ENCODE measurements at places on chromosomes 3 and 15.

DNA sequence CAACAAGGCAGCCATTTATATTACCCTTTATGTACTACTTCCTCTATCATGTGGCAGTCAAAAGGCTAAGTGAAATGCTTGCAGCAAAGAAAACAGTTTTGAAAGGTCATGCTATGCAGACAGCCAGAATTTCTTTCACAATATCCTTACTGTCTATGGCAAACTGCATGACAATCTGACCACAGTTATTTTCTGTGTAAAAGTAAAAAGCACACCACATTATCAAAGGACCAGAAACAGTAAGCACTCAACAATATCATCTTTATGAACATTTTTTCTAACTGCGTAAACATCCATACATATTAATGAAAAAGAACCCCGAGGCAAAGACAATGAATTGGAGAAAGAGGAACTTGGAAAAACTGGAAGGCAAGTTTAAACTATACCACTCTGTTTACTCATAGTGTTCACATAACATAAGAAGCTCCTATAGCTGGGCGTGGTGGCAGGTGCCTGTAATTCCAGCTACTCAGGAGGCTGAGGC, 47.9 kb downstream of the PIK3CB start:
- DNase-seq, result no peak

- DNase-seq, result no peak
These were observed 268.5 kb downstream of the LRTM1 start for GRCh38 chr3:54659347-54659746.

DNA sequence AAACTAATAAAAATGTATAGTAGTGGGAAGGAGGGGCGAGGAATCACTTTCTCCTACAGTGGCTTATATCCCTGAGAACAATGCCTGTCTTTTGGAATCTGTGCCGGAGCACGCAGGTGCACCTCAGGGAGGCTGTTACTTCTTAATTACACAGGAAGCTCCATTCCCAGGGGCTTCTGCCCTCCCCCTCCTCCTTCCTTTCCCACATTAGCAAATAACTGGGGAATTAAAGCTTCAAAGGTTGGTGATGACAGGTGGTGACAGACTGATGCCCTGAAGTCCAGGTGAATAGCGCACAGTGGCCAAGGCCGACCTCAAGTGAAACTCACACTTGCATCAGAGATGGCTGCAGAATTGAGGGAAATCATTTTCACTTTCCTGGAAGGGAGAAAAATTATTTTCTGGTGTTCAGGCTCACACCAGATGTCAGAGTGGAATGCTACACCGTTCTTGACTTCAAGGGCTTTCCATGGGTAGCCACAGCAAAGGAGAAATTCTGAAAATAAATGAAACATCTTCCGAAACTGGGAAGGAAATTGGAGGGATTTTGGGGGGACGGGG, 3.7 kb downstream of the GRAMD2A start:
- no peak for DNase-seq

DNA sequence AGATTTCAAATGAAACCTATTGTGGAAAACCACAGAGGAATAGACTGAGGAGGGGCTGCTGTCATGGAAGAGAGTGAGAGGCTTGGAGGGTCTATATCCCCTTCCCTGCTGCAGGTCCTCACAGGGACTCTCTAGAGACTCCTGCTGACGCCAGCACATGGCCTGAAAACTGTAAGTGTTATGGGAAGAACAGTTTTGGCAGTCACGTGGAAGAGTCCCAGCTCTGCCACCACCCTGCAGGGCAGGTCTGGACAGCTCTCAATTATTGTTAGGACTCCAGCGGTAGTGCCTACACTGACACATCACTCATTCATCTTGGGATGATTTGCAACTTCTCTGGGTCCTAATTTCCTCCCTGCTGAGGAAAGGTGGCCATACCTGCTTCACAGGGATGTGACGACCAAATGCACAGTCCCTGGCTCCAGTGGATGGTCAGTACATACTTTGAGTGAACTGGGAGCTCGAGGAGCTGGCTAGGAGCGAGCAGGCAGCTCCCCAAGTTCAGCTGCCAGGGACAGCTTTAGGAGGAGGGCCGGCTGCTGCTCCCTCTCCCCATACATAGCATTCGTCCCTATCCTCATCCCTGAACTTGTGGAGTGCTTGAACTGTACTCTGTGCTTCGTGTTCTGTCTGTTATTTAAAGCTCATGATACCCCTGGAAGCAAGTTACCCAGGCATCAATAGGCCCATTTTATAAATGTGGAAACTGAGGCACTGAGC, 49.2 kb downstream of the CTXND1 start:
- DNase-seq, result no peak

- DNase-seq, result peak; percentile 64
These were observed 3.9 kb downstream of the TMIE start for GRCh38 chr3:46705022-46705530.

DNA sequence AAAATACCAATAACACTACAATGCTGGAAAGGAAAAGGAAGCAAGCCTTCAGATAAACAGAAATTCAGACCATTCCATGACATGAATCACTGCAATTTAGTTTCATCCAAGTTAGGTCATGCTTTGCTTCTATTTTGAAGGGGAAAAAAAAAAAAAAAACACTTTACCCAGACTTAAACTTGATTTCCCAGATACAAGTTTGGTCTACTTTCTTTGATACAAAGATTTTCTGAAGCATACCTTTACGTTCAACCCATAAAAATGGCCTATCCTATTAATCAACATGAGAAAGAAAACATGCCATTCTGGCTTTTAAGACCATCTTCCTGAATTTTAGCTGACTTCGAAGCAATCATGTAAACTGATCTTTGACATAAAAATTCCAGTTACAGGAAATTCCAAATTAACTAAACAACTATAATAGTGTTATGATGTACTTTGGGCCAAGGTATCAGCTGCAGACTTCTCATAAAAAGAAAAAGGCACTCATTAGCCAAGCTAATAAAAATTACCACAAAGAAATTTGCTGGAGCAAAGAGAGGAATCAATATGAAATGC, 12.6 kb downstream of the OSBPL10 start:
- no peak for DNase-seq

- no peak for DNase-seq
These were observed 306.5 kb downstream of the IL20RB start for GRCh38 chr3:137264071-137264820.

DNA sequence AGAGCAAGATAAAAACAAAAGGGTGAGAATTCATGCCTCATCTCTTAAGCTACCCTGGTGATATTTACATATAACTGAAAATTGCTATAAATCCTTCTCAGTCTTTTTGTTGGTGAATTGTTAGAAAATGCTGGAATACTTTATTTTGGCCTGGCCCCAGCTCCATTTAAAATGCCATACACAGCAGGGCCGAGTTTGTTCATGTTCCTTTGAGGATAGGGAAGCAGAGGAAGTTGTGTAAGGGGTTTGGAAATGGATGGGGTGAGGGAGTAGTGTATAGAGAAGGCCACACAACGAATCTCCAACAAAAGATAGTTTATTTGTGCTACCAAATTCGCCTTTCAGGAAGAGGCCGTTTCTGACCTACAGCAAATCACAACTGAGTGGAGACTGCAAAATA, 78.6 kb upstream of the ADAMTS9 start:
- DNase-seq, result no peak

GRCh38 chr15:70521576-70522322, 241.6 kb downstream of the UACA start:
- DNase-seq, result no peak

GRCh38 chr15:53710906-53711305, 48.6 kb downstream of the WDR72 start:
- DNase-seq, result no peak

DNA sequence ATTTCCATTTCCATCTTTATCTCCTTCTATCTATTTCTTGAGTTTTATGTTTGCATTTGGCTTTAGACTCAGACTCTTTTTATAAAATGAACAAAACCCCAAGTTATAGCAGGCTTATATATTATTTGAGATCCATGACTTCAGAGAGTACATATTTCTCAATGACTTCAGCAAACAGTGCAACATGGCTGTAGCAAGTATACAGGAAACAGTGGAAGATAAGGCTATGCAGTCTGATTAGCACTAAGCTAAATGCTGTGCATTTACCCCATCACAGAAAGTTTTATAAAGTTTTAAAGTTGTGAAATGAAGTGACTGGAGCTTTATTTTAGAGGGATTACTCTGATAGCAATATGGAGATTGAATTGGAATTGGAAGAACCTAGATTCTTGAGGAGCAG, 463.5 kb upstream of the TGFBR2 start:
- no peak for DNase-seq

DNA sequence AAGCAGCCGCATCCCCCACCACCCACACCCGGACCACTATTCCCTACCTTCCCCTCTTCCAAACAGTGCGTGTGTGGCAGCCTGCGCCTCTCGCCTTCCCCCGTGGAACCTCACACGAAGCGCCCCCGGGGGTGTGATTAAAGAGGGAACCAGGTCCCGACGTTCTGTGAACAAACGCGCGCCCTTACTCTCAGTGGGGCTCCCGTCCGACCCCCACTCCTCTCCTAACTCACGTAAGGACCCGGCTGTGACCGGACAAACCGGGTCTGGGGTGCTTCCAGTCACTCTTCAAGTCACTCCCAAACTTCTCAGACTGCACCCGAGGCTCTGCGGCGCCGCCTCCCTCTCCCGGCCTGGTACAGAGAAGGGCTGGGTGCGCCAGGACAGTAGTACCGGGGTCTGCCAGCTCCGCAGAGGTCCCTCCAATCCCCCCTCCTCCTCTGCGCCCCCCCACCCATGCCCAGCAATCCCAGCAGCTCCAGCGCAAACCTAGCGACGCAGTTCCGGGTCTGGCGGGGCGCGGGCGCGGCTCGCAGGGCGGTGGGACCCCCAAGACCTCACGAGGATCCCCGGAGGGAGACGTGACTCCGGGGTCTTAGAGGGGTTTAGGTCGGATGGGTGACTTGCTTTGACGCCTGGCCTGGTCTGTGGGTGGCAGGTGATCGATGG, 574 bp downstream of the DUOXA1 start:
- no peak for DNase-seq

- no peak for DNase-seq
These were observed 149.1 kb upstream of the HACD2 start for GRCh38 chr3:123733805-123734526.

DNA sequence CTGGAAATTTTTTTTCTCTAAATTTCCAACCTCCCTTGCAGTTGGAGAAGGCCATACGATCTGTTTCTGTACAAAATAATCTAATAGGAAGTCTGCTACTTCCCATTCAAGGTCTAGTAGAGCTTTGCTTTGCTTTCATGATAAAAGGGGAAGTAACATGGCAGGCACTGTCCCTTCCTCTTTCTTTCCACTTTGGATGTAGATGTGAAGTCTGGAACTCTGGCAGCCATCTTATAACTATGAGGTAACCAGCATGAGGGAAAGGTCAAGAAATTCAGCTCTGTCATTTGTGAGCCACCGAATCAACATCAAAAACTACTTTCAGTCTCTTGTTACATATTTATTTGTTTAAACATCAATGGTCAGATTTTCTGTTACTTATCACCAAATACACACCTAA, 156.3 kb downstream of the MTHFS start:
- no peak for DNase-seq

DNA sequence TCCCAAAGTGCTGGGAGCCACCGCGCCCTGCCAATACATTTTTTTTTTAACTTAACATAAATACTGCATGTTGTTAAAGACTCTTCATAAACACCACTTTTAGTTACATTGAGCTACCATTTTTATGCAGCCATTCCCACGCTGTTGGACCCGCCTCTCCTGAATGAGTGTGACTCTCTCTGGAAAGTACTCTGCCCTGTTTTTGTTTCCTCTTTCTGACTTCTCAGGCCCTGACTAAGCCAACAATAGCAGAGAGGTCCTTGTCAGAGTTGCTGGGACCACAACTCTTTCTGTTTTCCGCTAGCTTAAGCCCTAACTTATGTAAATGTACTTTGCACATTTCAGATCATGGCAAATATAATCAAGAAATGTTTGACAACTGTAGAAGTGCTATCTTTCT, 35.2 kb downstream of the PARP15 start:
- DNase-seq, result no peak

DNA sequence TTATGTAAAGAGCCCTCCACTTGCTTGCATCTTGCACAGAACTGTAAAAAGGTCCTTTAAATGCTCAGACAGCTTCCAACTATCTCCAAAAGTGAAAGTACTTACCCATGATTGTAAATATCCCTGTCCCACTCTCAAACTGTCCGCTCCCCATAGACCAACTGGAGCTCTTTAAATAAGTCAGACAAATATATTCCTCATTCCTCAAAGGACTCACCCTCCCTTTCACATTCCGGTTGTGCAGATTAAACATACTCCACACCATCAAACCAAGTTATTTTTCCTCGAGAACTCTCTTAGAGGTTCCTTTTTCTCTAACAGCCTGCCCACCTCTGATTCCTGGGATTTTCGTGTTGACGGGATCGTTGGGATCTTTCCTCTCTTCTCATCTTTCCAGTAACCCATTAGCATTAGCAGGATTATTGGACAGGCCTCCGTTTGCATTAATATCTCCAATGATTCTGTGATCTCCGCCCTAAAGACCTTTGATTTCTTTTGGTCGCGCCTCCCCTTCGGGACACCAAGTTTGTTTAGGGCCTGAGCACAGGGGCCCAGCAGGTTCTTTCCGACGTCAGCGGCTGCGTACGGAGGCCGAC, 763 bp downstream of the GOLGB1 start:
- DNase-seq, result no peak

DNA sequence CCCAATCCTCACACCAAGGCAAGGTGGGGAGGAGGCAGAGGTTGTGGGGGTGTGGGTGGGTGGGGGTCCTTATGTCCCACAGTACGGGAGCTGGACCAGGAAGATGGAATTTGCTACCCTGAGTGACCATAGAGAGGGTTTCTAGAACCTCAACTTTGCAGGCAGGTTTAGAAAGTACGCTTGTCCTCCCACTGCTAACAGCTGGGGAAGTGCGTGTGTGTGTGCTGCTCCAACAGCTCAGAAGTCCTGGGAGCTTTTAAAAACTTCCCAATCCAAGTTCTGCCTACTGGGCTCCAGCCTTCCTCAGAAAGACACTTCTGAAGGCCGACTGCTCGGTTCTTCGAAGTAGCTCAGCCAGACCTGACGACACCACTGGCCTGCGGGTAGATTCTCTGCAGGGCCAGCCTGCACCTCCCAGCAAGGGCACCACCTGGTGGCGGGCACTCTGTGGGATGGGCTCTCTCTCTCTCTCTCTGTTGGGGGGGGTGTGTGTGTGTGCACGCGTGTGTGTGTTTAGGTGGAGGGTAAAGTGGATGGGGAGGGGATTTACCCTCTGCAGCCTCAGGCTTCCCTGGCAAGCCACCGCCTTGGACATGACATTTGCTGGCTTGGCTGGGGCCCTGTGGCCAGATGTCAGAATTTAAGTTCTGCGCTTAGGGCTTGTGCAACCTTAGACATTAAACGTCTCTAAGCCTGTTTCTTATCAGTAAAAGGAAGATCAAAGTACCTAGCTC, 15.6 kb downstream of the TMEM158 start:
- peak; percentile 21 for DNase-seq

- no peak for DNase-seq
These were observed 166.9 kb downstream of the UACA start for GRCh38 chr15:70596354-70597055.

DNA sequence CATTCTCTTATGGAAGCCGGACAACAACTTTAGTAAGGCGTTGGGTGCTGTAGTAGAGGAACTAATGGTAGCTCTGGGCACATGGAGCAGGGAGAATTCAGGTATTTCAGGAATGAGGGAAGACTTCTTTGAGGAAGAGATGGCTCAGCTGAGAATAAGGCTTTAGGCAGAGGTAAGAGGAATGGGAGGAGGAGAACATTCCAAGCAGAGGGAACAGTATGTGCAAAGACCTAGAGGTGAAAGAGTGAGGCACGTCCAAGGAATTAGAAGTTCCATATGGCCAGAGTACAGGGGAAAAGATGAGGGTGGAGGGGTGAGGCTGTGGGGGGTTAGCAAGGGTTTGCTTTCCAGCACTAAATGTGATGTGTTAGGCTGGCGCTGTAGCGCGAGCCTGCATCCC, 1.6 kb upstream of the SV2B start:
- DNase-seq, result no peak

GRCh38 chr3:43349716-43350115, 63.4 kb downstream of the SNRK start:
- DNase-seq, result no peak

Measured in naive B cell (primary cell).